H4 (cell line): ENCODE measurements at places on chromosomes 11 and 22. TPM values are rescaled to one million over a fixed set of nuclear protein-coding genes. Genes with fewer than 3 reads are reported as not detected.

The C11orf86 gene
- total RNA-seq = not detected in 2 replicates

The C11orf87 gene
- total RNA-seq = not detected in 2 replicates

The LDHAL6A gene
- total RNA-seq = not detected in 2 replicates

GRCh38 chr22:19387575-19387974 is 44.0 kb downstream of the HIRA start:
- no peak for DNase-seq

- no peak for DNase-seq
These were observed 18.9 kb upstream of the GAL start for GRCh38 chr11:68665436-68665835.

DNA sequence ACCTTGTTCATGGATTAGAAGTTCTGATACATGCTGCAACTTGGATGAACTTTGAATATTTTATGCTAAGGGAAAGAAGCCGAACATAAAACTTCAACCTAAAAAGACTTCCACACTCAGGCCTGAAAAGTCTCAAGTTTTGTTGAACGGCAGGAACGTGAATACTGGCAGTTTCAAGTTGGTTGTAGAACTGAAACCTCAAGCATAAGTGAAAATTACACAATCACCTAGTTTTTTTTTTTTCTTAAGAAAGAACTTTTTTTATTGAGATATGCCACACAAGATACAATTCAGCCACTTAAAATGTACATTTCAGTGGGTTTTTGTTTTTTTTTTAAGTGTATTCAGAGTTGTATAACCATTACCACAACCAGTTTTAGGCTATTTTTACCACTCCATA is 50.8 kb upstream of the ADORA2A start:
- DNase-seq = no peak

DNA sequence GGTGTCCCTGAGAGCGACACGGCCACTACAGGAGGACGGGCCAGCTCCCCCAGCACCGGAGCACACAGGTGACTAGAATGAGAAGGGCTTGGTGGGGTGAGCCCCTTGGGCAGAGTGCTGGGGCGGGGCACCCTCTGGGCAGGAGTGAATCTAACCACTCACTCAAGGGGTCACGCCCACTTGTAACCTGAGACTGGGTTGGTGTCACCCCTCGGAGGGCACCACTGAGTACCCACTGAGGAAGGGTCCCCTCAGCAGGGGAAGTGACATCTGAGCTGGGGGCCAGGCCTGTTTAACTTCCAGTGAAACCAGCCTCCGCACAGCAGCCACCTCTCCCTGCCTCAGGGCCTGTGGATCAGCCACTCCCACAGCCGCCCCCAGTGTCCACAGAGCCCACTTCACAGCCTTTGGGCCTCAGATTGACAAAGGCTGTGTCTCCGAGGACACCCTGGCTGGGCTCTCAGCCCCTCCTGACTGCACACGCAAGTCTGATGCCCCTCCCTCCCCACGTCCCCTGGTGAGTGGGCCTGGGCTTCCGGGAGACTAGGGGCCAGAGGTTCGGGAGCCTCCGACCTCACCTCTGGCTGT is 5.6 kb downstream of the GATD1 start:
- DNase-seq = no peak
